NCI-H187 treated with DMSO at 0.1 percent for 48 hours (cell line): ENCODE measurements at places on chromosomes 11 and 22.

DNA sequence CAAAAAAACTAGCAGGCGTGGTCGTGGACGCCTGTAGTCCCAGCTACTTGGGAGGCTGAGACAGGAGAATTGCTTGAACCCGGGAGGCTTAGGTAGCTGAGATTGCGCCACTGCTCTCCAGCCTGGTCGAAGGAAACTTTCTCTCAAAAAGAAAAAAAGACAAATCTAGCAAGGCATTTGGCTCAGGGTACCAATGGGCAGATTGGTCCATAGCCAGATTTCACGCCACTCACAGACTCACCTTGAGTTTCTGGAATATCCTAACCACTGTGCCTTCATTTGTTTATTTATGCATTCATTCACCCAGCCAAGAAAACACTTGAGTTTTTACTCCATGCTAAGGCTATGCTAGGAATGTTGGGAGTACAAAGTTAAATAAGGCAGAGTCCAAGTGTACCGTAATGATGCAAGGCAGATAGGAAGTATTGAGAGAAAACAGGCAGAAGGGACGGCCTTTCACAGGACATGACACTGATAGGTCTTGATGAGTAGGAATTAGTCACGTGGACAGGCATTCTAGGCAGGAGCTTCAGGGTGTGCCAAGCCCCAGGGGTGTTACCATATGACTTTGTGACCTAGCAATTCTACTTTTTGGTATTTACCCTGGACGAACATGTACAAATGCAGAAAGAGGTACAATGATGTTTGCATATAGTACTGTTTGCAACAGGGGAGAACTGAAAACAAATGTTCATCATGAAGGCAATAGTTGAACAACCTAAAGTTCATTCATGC, 3.0 kb upstream of the PACSIN3 start:
- no peak for DNase-seq

- DNase-seq, result no peak
Observed at GRCh38 chr11:35658020-35658948, 4.3 kb upstream of the TRIM44 start.

- no peak for DNase-seq
Observed at GRCh38 chr11:14073849-14074476, 111.4 kb downstream of the SPON1 start.

DNA sequence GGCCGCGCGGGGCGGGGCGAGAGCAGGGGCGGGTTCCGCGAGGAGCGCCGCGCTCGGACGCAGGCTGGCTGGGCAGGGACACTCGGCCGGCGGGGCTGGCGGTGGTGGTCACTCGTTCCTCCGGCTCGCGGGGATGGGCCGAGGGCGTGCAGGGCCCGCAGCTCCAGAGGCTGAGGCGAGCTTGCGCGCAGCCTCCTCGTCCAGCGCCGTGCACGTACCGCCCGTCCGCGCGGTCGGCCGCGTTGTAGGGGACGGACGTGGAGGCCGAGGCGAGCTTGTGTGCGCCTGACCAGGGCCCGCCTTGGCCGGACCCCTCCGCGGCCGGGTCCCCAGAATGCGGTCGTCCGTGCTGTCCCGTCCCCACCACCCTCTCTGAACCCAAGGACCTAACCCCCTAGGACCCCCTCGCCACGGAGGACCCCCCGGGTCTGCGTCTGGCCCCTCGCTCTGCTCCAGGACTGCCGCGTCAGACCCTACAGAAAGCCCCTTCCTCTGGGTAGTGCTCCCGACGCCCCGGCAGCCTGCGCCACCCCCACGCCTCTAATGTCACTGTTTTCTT, 569 bp upstream of the YPEL1 start:
- DNase-seq, result no peak

DNA sequence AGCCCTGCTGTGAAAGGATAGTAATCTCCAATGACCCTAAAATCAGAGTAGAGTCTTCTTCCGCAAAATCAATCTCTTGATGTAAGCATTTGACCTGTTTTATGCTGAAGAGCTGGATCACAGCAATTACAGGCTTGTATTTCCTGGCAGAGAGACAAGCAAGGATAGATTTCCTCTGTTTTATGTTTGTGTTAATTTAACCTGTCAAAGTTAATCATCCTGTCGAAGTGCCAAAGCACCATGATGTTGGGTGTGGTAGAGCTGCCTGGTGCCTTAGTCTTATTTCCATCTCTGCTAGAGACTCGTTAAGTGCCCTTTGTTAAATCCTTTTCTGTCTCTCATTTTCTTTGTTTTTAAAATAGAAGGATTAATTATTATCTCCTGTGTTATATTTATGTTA, 248.1 kb downstream of the CNTN5 start:
- no peak for DNase-seq

DNA sequence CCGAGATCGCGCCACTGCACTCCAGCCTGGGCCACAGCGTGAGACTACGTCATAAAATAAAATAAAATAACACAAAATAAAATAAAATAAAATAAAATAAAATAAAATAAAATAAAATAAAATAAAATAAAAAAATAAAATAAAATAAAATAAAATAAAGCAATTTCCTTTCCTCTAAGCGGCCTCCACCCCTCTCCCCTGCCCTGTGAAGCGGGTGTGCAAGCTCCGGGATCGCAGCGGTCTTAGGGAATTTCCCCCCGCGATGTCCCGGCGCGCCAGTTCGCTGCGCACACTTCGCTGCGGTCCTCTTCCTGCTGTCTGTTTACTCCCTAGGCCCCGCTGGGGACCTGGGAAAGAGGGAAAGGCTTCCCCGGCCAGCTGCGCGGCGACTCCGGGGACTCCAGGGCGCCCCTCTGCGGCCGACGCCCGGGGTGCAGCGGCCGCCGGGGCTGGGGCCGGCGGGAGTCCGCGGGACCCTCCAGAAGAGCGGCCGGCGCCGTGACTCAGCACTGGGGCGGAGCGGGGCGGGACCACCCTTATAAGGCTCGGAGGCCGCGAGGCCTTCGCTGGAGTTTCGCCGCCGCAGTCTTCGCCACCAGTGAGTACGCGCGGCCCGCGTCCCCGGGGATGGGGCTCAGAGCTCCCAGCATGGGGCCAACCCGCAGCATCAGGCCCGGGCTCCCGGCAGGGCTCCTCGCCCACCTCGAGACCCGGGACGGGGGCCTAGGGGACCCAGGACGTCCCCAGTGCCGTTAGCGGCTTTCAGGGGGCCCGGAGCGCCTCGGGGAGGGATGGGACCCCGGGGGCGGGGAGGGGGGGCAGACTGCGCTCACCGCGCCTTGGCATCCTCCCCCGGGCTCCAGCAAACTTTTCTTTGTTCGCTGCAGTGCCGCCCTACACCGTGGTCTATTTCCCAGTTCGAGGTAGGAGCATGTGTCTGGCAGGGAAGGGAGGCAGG, at the start of gene GSTP1:
Gene GSTP1, plus strand, starts transcription at position 566 of the 958 bp plus-strand sequence. Its CDS starts 32 bp downstream, at position 598.
- DNase-seq, result no peak

GRCh38 chr11:86440843-86441242, 66.2 kb downstream of the CCDC81 start:
- DNase-seq, result no peak

- DNase-seq, result no peak
Observed at GRCh38 chr11:130175898-130176297, 16.3 kb downstream of the ST14 start.

GRCh38 chr22:50398831-50399648, 55.9 kb downstream of the PPP6R2 start:
- DNase-seq, result no peak

- no peak for DNase-seq
Observed at GRCh38 chr11:86468169-86468568, 93.5 kb downstream of the CCDC81 start.

- DNase-seq, result no peak
Observed at GRCh38 chr22:24751518-24751917, 23.0 kb downstream of the PIWIL3 start.

DNA sequence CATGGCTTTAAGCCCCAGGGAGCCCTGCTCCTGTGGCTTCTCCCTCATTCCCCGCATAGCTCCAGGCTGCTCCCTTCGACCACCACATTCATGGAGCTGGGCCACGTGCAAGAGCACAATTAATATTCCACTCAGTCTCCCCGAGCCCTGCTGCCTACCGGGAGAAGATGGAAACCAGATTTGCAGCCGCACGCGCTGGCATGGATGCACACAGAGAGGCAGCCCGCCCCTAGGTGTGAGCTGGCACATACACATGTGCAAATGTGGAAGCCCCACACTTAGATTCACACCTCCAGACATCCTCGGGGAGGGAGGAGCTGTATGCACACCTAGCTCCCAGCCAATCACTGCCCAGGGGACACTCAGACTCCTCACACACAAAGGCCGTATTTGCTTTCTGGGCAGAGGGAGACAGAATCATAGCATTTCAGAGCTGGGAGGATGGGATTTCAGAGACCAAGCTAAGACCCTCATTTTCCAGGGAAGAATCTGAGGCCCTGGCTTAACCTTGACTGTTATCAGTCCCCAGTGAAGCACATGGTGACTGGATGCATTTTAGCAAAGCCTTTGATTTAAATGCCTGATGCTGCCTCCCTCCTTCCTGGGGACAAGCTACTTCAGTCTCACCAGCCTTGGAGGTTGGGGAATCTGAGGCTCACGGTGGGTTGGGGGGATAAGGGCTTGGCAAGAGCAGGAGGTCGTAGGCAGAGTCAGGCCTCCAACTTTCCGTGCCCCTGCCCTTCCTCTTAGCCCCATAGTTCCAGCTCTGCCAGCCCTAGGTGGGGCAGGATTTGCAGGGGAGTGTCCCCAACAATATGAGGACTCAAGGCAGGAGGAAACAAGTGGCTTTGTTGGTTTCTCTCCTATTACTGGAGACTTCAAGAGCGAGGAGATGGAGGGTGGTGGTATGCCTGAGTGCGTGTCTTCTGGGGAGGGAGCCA, 5.3 kb upstream of the CREB3L1 start:
- no peak for DNase-seq

GRCh38 chr22:23499845-23500500, 80.1 kb downstream of the IGLL1 start:
- DNase-seq, result no peak

GRCh38 chr11:93623179-93623578, 38.3 kb upstream of the CEP295 start:
- no peak for DNase-seq

- DNase-seq, result no peak
Observed at GRCh38 chr11:124895471-124895971, 2.1 kb downstream of the ROBO4 start.

- no peak for DNase-seq
Observed at GRCh38 chr11:124172101-124172500, 11.0 kb upstream of the OR10D3 start.

DNA sequence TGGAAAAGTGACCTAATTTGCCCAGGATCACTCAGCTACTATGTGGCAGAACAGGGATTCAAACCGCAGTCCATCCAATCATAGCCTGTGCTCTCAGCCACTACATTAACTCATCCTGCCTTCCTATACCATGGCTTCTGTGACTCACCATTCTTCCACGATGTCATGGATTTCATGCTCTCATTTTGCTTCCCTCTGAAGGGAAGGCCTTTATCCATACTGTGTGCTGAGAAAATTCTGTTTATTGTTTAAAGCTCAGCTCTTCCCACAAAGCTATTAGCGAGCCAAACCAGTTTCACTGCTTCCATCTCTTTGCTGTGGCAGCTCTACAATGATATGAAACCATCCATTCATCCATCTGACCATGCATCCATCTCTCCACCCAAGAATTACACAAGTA, 289.9 kb downstream of the TENM4 start:
- no peak for DNase-seq

DNA sequence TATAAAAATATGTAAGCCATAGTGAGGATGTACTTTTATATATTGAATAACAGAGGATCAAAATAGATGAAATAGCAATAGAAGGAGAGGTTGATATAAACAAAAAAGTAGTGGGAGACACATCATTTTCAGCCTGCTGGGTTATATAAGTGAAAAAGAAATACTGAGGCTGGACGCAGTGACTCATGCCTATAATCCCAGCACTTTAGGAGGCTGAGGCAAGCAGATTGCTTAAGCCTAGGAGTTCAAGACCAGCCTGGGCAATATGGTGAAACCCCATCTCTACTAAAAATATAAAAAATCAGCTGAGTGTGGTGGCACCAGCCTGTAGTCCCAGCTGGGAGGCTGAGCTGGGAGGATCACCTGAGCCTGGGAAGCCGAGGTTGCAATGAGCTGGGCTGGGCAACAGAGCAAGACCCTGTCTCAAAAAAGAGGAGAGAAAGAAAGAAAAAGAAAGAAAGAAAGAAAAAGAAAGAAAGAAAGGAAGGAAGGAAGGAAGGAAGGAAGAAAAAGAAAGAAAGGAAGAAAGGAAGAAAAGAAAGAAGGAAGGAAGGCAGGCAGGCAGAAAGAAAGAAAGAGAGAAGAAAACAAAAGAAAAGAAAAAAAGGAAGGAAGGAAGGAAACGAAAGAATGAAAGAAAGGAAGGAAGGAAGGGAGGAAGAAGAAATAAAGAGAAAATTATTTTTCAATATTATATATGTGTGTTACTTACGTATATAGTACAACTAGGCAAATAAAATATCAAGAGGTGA, 7.0 kb upstream of the P2RY2 start:
- no peak for DNase-seq

GRCh38 chr11:72668629-72669347, 5.4 kb downstream of the PDE2A start:
- no peak for DNase-seq

- no peak for DNase-seq
Observed at GRCh38 chr11:116513894-116514293, 258.9 kb downstream of the BUD13 start.

DNA sequence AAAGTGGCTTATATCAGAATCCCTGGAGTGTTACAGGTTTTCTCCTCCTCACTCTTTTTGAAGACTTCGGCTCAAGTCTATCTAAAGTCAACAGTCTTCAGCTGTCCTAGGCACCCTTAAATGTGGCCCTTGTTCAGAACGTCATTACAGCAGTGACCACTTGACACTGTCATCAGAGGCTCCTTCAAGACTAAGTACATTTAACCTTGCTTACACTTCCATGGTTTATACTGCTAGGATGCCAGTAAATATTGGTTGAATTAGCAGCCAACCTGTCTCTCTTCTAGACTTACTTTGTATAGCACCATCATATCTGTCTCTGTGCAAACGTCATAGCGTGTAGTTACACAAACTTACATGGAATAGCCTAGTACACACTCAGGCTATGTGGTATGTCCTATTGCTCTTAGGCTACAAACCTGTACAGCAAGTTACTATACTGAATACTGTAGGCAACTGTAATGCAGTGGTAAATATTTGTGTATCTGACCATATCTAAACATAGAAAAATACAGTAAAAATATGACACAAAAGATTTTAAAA, 13.3 kb upstream of the C11orf91 start:
- no peak for DNase-seq

- DNase-seq, result no peak
Observed at GRCh38 chr11:70065318-70066135, 12.6 kb upstream of the ANO1 start.

- no peak for DNase-seq
Observed at GRCh38 chr11:15882876-15883454, 473.4 kb downstream of the SOX6 start.

- no peak for DNase-seq
Observed at GRCh38 chr11:29243616-29244015, 773.2 kb downstream of the KCNA4 start.

DNA sequence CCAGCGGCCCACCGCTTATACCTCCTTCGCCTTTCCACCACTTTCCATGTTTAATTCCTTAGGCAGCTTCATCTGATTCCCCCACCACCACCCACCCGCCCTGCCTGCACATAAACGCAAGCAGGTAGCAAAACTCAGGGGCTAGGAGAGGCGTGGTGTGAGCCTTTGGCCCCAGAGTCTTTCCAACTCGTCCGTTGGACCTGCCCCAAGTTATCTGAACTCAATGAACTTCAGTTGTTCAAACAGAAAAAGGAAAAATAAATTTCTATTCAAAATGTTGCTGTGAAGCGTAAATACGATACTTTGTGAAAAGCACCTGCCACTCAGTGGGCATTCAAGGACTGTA, 814 bp upstream of the CDON start:
- no peak for DNase-seq
